Gastrocnemius medialis (tissue), 4 donors: ENCODE measurements at places on chromosomes 2 and 18. TPM values are rescaled to one million over a fixed set of nuclear protein-coding genes. Genes with fewer than 3 reads are reported as not detected.

Gene SLC19A3
- total RNA-seq: not detected

Gene SDC1
- total RNA-seq: 1.2 TPM

Gene EFR3B
- total RNA-seq: 1.4 TPM

Gene DHRS9
- total RNA-seq: not detected

Gene TNFAIP6
- total RNA-seq: 0.88 TPM
